NB4 (cell line): ENCODE measurements at places on chromosomes 12 and 14.
A peak's percentile ranks its signal among the peaks of the same experiment; 100 is the strongest.

- peak; percentile 43 for DNase-seq
Observed at GRCh38 chr14:55864890-55865655, 253.1 kb upstream of the PELI2 start.

- DNase-seq, result no peak
Observed at GRCh38 chr14:28608443-28608842, 158.1 kb upstream of the FOXG1 start.

DNA sequence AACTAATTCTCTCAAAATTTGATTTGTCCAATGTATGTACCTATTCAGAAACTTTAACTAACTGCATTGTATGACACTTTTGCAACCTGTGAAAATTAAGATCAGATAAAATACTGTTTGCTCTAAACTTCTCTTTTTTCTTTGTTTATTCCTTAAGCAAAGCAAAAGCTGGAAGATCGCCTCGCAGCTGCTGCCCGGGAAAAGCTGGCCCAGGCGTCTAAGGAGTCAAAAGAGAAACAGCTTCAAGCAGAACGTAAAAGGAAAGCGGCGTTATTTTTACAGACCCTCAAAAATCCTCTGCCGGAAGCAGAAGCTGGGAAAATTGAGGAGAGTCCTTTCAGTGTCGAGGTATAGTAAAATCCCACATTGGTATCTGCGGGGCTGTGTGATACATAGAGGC lies 55.1 kb downstream of the SFSWAP start:
- DNase-seq, result no peak

GRCh38 chr12:71810921-71811320 lies 28.6 kb upstream of the TBC1D15 start:
- no peak for DNase-seq

DNA sequence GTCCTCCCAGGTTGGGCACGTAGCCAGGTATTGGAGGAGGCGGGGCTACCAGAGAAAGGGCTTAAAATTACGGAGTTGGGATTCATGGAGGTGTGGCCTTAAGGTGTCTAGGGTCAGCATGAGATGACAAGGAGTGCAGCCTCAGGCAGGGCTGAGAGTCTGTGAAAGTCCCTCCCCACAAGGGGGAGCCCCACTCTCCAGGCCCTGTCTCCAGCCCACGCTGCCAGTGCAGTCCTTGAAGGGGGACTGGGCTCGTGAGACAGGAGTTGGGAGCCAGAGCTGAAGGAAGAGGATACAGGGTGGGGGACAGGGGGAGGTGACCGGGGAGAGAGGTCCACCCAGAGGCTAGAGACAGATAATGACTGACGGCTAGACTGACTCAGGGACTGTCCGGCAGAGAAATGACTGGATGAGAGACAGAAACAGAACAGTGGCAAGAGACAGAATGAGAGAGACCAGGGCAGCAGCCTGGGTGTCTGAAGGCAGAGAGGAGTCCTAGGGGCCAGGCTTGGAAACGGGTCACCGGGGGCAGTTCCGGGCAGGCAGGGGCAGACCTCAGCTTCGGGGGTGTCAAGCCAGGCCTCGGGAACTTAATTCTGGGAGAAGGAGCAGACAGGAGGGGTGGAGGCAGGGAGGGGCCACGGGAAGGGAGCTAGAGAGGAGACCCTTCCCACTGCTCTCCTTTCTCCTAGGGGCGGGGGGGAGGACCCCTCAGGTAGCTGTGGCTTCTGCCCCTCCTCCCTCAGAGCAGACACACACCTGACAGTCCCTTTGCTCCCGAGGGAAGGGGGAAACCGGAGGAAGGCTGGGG lies 970 bp downstream of the CDH24 start:
- peak; percentile 83 for DNase-seq

DNA sequence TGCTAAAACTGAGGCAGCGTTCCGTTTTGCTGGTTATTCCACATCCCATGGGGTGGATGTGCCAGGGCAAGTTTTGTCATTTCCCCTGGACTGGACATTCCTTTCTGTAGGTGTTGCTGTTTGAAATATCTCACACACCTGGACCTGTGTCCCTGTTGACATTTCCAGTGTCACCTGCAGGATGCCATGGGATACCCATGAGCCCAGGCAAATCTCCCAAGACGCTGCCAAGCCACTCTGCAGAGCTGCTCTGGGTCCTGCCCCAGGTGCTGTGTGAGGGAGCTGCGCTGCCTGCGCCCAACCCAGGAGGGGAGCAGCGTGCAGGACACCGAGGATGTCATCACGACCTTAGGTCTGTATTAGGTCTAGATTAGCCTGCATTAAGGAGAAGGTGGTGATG lies 5.2 kb upstream of the PACS2 start:
- DNase-seq, result no peak

- DNase-seq, result no peak
Observed at GRCh38 chr12:112341046-112341825, 41.0 kb downstream of the HECTD4 start.

DNA sequence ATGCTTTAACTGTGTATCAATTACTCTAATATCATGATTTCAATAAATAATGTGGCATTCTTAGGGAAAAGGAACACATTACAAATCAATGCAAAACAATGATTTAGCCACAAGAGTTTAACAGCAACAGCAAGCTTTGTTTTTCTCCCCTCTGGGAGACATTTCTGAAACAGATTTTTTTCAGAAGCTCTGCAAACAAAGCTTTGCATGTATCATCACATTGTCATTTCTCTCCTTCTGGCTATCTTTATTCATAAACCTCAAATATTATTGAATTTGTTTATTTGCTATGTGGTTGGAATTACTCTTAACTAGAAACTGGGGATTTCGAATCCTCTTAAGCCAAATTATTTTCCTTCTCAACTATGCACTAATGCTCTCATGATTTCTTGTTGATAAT lies 278.4 kb upstream of the ATXN7L3B start:
- no peak for DNase-seq

- peak; percentile 88 for DNase-seq
Observed at GRCh38 chr12:110330544-110330943, 49.5 kb downstream of the ATP2A2 start.

- DNase-seq, result peak; percentile 4
Observed at GRCh38 chr14:67883717-67884116, 64.1 kb downstream of the RAD51B start.

DNA sequence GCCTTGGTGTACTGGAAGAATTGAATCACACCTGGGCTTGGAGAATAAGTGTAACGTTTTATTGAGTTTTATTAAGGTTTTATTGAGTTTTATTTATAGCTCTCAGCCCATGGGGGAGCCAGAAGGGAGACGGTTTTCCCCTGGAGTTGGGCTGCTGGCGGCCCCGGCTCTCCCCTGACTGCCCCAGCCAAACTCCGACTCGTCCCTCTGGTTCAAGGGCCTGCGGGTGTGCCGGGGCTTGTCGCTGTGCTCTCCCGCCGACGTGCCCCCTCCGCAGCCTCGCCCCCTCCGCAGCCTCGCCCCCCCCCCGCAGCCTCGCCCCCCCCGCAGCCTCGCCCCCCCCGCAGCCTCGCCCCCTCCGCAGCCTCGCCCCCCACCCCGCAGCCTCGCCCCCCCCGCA lies 326.1 kb upstream of the RTL1 start:
- DNase-seq, result no peak

GRCh38 chr14:77908847-77909246 lies 108.9 kb downstream of the ADCK1 start:
- no peak for DNase-seq

DNA sequence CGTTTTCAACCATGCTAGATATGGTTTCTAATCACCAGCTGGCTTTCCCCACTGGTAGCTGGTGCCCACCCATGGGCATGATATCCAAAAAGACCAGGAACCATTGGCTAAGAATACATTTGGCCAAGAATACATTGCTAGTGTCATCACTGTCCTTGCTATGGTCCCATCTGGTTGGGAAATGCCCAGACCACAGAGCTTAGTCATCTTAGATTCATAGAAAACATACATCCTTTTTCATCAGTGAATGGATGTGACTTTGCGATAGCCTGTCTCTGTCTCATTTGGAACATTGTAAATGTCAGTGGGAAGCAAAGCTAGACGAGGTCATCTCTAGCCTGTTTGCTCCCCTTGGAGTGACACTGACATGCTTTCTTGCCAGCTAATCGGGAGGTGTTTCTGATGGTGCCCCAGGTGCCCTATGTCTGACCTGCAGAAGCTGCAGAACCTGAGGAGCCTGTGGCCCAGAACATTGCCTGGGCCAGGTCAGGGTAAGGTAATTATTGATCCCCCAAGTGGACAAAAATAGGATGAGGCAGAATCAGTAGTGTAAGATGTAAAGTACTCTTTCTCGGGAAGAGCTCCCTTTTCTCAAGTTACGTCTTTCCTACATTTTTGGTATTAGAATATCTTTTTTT lies 194.8 kb downstream of the SLC41A2 start:
- DNase-seq, result peak; percentile 92

DNA sequence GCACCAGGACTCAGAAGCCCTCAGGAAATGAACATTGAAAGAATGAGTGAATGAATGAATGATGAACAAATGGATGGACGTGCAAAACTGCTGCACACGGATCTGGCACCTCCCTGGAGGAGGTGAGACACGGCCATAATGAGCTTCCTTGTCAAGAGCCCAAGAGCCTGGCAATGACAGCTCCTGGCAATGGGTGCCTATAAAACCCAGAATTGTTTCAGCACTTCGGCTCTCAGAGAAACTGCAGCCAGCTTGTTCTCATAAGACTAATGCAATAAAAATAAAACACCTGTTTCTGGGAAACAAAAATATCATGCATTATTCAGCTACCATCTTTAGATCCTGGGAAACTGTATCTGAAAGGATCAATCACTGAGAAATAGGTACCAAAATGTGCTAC lies 200.5 kb upstream of the SFSWAP start:
- no peak for DNase-seq
